ENCODE measurements at places on chromosomes 13 and 19. TPM values are rescaled to one million over a fixed set of nuclear protein-coding genes. Genes with fewer than 3 reads are reported as not detected.
A peak's percentile ranks its signal among the peaks of the same experiment; 100 is the strongest.

DNA sequence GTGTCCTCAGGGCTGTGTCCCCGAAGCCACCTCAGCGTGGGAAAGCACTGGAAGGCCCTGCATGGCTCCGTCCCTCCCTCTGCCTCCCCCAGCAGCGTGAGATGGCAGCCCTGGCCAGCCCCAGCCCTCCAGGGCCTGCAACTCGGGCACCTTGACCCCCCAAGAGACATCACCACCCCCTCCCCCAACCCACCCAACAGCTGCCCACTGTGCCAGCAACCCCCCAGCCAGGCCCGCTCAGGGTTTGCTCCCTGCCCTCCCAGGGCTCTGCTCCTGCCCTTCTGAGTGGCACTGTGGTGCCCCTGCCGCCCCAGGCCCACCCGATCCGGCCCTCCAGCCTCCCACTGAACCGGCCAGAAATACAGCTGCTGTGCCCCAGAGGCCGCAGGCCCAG lies 1.5 kb upstream of the ASPDH start:
- DNase-seq: no peak

GRCh38 chr19:18192673-18193387 lies at the start of gene MPV17L2:
TSS of gene MPV17L2 (plus strand) at chr19:18193218. CDS start at chr19:18193282, 64 bp downstream.
- peak; percentile 100 for DNase-seq

- no peak for DNase-seq
Measured at GRCh38 chr13:80604098-80604497, 263.2 kb upstream of the SPRY2 start.

GRCh38 chr19:16736709-16737108 lies 17.1 kb downstream of the NWD1 start:
- DNase-seq: no peak

DNA sequence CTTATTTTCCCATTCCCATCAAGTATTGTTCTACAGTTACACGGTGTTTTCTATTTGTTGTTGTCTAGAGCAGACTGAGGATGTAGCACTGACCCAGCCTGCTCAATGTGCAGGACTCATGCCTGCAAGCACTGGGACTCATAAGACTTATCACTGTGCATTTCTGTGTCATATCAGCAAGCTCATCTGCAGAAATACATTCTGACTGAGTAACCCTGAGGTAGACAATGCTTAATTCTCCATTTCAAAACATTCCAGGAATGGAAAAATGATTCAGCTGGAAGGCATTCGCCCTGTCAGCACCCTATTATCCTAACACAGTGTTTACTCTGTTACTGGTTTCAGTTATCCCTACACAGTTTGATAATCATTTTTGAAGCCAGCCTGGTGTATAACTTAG lies 2506.4 kb downstream of the PCDH9 start:
- peak; percentile 97 for DNase-seq

The MRI1 gene
- 56.2 TPM for total RNA-seq

The NCR1 gene
- total RNA-seq: not detected

The FFAR3 gene
- total RNA-seq: not detected
